ENCODE measurements at places on chromosomes 11 and 22.

DNA sequence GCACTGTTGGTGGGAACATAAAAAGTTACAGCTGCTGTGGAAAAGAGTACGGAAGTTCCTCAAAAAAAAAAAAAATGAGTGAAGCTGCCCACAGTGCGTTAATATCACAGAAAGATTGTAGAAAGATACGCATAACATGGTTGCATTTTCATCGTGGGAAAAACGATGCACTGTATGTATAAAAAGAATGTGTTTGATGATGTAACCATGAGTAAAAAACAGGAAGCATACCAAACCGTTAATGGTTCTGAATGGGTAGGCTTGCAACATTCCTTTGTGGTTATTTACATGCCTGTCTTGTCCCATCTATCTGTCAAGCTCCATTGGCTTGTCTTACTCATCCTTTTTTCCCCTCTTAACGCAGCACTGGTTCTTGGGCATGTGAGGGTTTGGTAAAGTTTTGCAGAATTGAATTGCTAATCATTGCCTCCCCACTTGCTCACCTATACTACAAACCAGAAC is 33.8 kb upstream of the DKK3 start:
- DNase-seq, result no peak

DNA sequence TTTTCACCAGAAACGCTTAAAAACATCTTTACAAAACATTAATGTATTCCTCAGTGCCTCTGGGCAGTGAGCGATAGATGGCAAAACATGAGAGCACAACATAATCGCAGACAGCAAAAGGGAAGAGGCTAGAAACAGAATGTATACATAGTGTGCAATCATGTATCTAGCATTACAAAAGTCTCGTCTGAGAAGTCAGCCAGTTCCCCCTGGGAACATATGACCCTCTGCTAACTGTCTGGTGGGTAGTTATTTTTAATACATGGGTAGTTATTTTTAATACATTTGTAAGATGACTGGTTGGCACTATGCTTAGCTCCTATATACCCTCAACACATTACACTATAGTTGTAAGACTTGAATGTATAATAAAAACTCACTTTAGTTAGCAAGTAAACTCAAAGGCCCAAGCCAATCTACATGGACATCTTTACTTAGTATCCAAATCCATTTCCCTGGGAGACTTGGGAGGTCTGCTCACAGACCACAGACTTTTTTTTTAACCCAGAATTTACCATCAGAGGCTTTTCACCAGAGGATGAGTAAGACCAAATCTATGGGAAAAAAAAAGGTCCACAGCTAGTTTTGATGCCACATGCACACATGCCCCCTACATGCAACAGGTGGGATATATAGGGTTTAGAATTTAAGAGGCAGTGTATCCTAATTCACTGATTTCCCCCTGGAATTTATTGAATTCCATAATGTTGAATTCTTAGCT is 71.7 kb downstream of the AMBRA1 start:
- no peak for DNase-seq

DNA sequence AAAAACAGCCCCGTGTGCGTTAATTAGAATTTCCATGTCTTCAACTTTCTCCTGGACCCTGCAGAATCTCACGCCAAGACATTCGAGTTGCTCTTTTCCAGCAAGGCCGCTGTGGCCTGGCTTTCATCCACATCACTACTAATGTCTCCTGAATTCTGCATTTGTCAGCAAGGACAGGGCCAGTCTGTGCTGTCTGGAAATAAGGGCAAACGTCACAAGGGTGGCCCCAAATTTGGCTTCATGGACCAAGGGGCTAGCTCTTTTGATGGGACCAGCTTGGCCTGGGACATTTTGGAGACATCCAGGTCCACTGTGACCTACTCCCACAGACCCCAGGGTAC is 33.4 kb downstream of the KCNQ1OT1 start:
- no peak for DNase-seq

DNA sequence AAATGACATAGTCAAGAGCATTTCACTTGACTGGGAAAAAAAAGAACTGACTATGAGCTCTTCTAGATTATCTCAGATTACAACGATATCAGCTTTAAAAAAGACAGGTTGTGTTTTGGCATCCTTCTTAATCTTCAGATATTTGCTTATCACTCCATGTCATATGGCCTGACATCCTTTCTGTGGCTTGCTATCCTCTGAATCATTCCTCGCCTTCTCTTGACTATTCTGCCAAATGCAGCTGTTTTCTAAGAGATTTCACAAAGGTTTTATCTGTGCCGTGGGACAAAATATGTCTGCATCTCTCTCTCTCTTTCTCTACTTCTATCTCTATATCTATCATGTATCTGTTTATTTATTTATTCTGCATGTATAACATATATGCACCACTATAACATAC is 746.1 kb downstream of the CNTN5 start:
- no peak for DNase-seq

- no peak for DNase-seq
These were observed 64.1 kb downstream of the PRMT3 start for GRCh38 chr11:20451568-20451967.

GRCh38 chr11:111265421-111265820 is 19.9 kb downstream of the POU2AF2 start:
- DNase-seq, result peak; percentile 25

DNA sequence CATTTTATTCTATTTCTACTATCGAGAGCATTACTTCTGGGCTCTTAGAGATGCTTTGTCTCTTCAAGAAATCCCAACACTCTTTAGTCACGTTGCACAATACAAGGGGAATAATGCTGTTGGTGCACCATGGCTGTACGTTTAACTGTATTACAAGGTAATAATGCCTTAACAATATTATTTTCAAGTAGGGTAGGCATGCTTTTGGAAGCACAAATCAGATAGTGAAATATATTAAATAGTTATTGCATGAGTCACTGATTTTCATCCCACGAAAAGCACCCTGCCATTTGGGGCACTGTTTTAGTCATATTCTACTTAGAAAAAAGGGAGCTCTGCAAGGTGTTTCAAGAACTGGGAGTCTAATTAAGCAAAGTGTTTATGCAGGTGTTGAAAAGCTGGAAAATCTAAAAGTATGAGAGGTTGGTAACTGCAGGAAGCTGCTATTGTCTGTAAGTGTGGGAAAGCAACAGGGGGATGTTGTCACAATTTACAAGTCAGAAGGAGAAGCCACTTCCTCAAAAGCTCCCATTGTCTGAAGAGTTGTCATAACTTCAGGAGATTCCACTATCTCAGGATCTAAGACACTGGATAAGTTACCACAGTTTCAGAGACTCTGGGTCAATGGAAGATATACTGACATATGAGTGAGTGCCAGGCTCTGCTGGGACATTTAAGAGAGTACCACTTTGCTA is 218.2 kb downstream of the JRKL start:
- no peak for DNase-seq

GRCh38 chr11:92461447-92461846 is 236.8 kb downstream of the FAT3 start:
- DNase-seq, result no peak

- no peak for DNase-seq
These were observed 33.0 kb downstream of the CHID1 start for GRCh38 chr11:877565-877964.

- DNase-seq, result no peak
These were observed 36.3 kb downstream of the MRE11 start for GRCh38 chr11:94457118-94458029.

GRCh38 chr11:128884703-128885338 is 6.3 kb upstream of the KCNJ5 start:
- peak; percentile 7 for DNase-seq

GRCh38 chr11:48077251-48077650 is 96.9 kb downstream of the PTPRJ start:
- DNase-seq, result no peak

DNA sequence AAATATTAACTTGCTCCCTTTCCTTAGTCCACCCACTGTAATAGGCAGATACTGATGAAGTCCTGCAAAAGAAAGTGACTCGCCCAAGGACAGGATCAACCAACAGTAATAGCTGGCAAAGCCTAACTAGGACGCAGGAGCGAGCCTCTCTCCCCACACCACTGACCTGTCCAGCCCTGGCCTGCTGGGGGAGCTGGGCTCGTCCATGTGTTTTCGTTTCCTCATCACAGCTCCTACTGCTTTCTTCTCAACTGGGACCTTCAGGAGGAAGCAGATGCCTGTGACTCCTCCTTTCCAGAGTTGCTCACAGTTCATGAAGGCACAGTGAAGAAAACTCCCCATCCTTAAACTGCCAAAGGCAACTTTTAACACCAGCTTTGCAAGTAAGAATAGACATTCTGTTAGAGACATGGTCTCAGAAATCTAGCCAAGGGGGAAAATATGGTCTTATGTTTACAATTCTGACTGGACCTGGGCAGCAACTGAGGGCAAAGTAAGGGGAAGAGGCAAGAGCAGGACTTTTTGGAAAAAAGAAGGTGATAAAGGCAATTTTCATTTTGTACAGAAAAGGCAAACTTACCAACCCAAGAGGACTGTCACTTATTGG is 11.6 kb upstream of the GPHA2 start:
- DNase-seq, result no peak

- DNase-seq, result no peak
These were observed 1341.5 kb downstream of the BRD1 start for GRCh38 chr22:48486134-48486532.

DNA sequence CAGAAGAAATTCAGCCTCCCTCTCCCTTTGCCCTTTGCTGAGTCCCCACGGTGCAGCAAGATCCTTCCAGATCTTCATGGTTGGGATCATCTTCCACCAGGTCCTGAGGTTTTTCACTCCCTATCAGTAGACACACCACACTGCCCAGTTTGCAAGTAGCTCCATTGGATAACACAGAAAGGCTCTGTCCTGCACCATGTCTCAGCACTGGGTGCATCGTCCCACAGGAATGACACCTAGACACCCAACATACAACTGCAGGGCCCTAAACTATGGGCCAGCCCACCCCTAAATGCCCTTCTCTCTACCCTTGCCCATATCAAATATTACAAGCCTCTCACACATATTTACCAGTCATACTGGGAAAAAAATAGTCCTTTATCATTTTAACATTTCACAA is 9.4 kb downstream of the KLHL22 start:
- no peak for DNase-seq

DNA sequence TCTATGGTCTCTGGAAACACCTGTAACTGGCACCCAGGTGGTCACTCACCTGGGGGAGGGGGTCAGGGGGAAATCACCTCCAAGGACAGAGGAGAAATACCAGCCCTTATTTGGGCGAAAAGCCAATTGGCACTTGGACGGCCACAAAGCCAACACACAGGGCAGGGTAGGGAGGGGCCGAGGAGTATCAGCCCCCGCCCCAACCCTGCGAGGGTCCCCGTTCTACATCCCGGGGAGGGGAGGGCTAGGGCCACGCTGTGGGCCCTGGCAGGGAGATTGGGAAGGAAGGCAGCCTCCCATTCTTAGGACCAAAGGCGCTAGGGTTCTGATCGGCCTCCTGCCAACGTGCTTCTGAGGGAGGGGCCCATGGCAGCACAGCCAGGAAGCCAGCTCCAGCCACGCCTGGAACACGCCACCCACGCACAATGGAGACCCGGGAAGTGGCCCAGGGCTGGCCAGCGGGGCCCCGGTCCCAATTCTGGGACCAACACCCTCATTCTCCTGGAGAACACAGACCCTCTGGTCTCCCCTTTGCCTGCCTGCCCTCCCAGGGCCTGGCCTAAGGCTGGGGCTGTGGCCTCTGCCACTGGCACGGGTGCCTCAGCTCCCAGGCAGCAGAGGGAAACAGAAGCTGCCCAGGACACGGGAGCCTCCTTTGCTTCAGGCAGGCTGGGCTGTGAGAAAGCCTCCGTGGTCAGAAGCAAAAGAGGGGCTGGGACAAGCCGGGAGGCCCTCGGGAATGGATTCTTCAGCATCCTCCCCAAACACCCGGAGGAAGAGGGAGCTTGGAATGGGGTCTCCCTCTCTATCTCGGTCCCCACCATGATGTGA is 7.4 kb downstream of the CBX6 start:
- no peak for DNase-seq

DNA sequence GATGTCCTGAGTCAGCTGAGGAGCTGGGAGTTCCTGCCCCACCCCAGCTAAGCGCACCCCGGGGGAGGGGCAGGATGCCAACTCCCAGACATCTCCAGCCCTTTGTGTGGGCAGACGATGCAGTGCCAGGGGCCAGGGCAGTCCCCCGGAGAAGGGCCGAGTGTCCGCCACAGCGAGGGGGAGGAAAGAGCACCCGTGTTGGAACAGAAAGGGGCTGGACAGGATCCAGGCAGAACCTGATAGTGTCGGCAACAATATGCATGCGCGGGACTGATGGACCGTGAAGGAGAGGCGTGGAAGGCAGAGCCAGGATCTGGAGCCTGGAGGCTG is 1434.7 kb downstream of the BRD1 start:
- no peak for DNase-seq

DNA sequence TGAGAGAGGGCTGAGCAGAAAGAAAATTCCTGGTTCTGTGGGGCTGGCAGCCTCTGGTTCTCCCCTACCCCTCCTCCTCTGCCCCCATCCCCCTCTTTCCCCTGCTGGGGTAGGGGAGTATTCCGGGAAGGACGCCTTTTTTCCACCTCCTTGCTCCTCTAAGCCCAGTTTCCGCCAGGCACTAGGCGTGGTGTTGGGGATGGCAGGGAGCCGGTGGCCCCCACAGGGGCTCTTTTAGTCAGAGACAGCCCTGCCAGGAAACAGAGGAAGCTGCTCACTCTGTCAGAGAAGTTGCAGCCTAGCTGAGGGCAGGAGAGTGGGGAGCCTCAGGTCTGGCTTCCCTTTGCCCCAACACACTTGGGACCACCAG is 15.6 kb upstream of the ARHGEF17 start:
- DNase-seq, result no peak

DNA sequence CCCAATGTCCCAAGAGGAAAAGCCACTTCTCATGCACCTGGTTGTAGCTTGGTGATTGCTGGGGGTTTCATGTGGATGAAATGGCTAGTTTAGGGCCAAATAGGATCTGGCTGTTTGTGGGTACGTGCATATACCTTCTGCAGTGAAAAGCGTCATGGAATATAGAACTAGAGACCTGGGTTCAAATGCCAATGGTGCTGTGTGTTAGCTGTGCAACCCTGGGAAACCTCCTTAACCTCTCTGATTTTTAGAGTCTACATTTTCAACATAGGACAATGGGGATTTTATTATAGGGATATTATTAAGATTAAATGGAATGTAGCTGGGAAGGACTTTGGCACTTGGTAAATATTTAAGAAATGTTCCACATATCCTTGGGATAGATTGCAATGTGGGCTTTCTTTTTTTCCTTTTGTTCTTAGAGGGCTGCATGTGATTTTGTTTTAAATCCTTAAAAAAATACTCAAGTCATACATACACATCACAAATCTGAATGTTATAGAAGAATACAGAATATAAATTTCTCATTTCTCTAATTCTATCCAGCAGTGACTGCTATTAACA is 112.6 kb upstream of the E2F8 start:
- DNase-seq, result no peak

- no peak for DNase-seq
These were observed 276.3 kb downstream of the CTTN start for GRCh38 chr11:70674605-70675004.

DNA sequence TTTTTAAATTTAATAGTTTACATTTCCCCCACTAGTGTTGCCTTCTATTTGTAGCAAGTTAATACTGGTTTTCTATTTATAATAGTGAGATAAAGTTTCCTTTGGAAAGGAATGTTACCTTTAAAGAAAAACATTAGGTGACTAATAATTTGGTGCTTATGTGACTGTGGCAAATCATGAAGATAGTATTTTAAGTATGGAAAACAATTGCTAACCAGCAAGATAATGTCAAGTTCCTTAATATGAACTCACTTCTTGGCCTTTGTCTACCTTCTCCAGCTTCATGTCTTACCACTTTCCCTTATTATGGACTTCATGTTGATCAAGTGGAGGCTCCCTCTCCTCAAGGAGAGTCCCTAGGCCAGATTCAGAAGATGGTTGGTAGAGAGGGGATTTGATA is 27.2 kb downstream of the ARHGEF12 start:
- DNase-seq, result no peak
